ENCODE measurements at places on chromosomes 3 and 15.
A peak's percentile ranks its signal among the peaks of the same experiment; 100 is the strongest.

DNA sequence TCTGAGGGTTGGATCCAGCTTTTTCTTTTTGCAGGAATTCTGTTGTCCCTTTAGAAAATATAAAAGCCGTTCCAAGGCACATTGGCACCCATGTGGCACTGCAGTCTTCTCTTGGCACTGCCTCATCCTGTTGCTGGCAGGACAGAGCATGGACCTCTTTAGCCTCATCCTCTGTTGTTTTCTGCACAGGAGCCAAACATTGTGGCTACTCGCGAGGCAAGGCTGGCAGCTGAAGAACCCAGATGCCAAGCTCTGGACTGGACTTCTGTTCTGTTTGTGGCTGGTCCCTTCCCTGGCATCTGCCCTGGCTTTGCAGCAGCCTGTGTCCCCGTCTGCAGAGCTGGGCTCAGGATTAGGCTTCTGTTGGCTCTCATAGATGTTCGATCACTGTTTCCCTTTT lies 224.7 kb upstream of the TBC1D5 start:
- DNase-seq = no peak

DNA sequence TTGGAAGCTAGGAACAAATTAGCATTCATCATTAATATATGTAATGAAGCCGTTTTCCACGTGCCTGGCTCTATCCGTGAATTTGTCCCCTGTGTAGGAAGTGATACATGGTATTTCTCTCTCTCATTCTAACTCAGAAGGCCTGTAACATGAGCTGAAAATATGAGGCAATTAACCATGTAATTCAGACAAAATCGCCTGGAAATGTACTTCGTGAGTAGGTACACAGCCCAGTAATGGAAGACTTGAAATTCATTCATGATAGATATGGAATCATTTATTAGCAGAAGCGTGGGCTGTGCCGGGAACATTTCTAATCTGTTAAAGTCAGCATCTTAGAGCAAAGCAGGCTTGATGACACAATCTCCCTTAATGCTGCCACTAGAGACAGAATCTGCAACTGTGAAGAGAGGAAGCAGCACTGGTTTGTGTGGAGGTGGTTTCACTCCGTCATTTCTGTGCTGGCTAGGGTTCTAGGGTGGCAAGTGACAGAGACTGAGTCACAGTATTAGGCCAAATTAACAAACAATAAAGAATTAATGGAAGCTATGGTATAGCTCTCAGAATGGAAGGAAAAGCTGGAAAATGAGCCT lies 225.0 kb upstream of the PROK2 start:
- DNase-seq = no peak

GRCh38 chr3:65285956-65286355 lies 598.2 kb upstream of the ADAMTS9 start:
- DNase-seq = no peak

DNA sequence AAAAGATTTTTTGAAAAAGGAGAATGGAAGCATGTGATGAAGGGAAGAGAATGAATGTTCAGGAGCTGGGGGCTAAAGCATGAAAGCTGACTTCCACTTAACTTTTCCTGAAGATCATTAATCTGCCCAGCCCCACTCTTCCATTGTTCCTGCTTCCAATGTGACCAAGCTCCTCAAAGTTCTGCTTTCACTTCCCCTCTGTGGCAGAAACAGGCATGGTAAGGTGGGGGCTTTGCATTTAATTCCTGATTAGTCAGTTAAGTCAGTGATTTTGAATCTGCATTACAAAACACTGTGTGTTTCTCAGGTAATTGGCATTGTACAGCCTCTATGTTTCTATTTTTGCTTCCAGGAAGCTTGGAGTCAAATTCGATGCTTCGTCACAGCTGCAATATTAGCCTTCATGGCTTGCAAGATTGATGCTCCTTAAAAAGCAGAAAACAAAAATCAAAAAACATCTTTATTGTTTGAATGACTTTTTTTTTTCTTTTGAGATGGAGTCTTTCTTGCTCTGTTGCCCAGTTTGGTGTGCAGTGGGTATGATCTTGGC lies 7.3 kb upstream of the TM6SF1 start:
- peak; percentile 21 for DNase-seq

- no peak for DNase-seq
Measured at GRCh38 chr3:176587089-176587488, 610.2 kb downstream of the TBL1XR1 start.

- DNase-seq = no peak
Measured at GRCh38 chr15:101172501-101173071, 79.3 kb downstream of the CHSY1 start.

GRCh38 chr15:49187549-49188245 lies 17.6 kb downstream of the GALK2 start:
- DNase-seq = no peak

- DNase-seq = no peak
Measured at GRCh38 chr3:188397766-188398705, 244.1 kb downstream of the LPP start.

DNA sequence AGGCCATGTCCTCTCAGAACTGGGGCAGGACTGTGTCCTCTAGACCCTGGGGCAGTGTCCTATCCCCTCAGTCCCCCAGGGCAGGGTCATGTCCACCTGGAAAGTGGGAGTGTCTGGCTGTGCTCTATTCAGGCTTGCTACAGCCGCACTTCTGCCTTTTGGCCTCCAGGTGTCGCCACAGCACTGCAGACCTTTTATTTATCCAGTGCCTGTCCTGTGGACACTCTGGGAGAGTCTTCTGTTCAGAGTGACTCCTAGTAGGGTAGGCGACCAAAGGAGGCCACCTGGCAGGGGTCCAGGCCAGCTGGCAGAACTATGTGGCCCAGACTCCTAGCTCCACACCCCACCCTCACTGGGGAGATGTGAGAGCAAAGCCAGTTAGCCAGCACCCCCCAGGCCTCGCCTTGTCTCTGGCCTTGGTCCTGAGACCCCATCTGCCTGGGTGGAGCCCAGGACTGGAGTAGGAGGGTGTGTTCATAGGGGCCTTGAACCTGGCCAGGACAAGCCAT lies 3.9 kb downstream of the TMIE start:
- DNase-seq = peak; percentile 83

DNA sequence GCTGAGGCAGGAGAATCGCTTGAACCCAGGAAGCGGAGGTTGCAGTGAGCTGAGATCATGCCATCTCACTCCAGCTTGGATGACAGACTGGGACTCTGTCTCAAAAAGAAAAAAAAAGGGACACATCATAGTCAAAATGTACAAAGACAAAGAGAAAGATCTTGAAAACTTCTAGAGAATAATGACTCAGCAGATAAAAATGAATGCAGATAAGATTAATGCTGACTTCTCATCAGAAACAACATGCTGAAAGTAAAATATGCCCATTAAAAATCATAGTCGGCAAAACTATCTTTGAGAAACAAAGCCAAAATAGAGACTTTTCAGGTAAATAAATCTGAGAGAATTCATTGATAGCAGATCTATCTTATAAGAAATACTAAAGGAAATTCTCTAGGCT lies 271.1 kb upstream of the GPR149 start:
- DNase-seq = no peak

DNA sequence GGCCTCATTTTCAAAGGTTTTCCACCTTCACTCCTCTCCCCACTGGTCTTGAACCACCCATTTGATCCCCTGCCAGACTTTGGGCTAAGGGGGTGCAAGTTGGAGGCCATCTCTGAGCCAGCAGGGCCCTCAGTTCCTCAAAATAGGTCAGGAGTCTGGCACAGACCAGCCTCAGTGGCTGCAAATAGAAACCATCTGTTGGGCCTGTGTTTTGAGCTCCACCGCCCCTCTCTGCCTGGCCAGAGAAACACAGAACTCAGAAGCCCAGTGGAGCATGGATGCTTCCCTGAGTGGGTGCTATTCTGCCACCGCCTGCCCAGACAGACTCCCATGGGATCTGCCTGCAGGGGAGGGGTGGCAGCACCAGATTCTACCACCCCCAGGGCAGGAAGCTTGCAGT lies 56.3 kb downstream of the CORO2B start:
- no peak for DNase-seq

GRCh38 chr3:6125520-6125919 lies 735.4 kb upstream of the GRM7 start:
- no peak for DNase-seq

- peak; percentile 80 for DNase-seq
Measured at GRCh38 chr15:67915461-67916374, 75.9 kb upstream of the RNU6-1 start.

GRCh38 chr15:95615436-95615835 lies 715.1 kb upstream of the NR2F2 start:
- DNase-seq = no peak

DNA sequence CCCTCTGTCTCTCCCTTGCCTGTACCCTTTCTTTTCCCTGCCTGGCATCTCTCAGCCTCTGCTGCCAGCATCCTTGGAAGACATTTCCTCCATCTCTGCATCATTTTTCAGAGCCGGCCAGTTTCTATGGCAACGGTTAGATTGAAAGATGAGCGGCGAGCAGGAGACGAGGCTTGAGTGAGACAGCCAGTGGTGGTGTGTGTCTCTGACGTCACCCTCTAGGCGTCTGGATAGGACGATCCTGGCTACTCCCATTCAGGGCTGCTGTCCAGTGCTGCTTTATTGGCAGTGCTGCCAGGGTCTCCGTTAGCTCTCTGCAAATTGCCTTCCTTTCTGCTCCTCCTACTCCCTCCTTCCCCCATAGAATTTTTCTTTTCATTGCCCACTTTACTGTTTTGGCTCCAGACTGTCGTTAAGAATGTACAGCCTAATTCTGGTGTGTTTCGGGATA lies 57.9 kb downstream of the TRAK1 start:
- no peak for DNase-seq

DNA sequence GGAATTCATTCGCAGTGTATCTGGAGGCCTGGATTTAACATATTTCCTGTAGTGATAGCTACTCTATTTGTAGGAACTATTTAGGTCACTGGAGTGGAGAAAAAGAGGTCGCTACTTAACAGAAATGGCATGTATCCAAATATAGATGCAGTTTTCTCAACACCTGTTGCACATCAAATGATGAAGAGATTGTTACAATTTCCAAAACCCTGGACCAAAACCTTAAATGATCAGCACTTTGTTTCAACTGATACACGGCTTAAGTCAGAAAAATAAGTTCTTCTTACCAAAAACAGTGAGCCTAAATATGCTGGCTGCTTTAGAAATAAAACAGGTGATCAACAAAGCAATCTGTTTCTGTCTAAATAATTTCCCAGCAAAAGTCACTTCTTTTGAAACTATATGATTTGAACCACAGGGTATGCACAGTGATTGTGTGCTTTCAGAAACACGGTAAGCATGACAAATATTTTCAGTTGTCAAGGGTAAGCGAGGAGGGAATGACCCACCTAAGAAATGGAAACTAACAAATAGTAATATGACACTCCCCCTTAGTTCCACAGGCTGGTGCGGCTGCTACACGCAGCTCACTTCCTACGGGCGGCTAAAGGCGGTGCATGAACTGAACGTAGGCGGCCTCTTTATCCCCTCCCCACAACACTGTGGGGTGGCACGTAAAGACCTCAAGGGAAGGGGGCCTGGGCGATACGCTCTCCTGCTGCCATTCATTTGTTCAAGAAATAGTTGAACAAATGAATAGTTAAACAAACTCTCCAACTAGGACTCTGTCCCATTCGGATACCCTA lies 1.1 kb downstream of the EHD4 start:
- DNase-seq = peak; percentile 63

DNA sequence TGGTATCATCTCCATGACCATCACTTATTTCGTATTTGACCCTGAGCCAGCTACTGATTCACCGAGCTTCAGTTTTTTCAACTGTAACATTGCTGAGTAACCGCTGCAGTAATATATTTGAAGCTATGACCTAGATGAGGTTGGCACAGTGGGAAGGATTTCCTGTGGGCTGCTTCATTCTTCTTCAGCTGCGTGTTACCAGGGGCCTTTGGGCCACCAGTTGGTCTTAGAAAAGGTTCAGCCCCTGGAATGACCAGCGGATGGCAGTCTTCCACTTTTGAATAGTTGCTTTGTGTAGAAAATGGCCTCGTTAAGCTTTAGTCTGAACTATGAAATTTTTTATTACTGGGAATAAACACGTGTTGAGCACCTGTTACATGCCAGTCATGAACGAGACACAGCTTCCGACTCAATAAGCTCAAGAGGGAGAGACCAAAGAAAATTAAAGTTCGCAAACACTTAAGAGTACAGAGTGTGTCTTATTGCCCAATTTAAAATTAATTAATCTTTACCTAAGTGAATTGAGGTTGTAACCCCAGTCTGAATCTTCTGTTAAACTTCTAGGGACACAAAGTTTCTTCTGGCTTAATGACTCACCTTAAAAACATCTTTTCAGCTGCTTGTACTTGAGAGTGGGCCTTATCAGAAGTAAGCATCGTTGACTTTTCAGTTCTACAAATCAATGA lies 57.6 kb upstream of the NR2E3 start:
- DNase-seq = no peak

- DNase-seq = no peak
Measured at GRCh38 chr3:54861248-54862067, 66.4 kb downstream of the LRTM1 start.

- DNase-seq = no peak
Measured at GRCh38 chr3:16064642-16065414, 109.7 kb upstream of the GALNT15 start.

- no peak for DNase-seq
Measured at GRCh38 chr3:120182613-120183511, 88.6 kb upstream of the GSK3B start.

DNA sequence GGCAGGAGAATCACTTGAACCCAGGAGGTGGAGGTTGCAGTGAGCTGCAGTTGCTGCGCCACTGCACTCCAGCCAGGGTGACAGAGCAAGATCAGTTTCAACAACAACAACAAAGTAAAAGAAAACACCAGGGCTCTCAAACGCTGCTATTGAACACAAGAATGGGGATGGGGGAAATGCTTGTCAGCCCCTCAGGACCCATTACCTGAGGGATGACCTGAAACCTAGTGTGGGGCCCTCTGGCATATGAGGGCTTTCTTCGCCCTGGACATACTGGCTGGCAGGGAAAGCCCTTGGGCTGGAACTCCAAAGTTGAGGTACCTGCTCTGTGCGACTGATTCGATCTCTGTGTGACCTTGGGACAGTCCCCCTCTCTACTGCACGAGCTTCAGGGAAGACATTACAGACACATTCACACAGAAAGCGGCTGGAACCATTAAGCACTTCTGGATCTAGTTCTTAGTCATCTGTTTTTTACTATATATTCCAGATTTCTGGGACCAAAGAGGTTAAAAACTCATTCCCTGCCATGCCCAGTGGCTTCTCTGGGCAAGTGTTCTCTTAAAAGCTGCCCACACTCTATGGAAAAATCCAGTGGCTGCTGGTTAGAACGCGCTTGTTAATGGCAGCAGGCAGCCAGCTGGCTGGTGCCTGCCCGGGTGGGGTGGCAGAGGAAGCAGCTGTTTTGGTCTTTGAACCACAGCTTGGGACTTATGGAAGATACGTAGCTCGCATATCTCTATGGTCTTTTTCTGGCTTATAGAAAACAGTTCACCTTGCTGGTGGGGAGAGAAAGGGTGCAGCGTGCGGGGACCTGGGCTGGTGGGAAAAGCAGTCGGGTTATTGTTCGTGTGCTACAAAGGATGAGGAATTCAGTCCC lies 57.2 kb downstream of the ATP1B3 start:
- no peak for DNase-seq

GRCh38 chr3:119098619-119099222 lies 47.2 kb upstream of the TEX55 start:
- DNase-seq = peak; percentile 27

GRCh38 chr3:53845881-53846133 lies 412 bp downstream of the CHDH start:
- DNase-seq = no peak

All from mucosa of descending colon (tissue), 3 donors.